Activated CD8-positive, alpha-beta memory T cell treated with anti-CD3 and anti-CD28 coated beads for 4 hours (primary cell): ENCODE measurements at places on chromosomes 4 and X.
A peak's percentile ranks its signal among the peaks of the same experiment; 100 is the strongest.

GRCh38 chr4:125016892-125017299 lies 297.9 kb upstream of the FAT4 start:
- DNase-seq, result no peak

- no peak for DNase-seq
These were observed 189.6 kb downstream of the BCOR start for GRCh38 chrX:39907964-39908661.

- DNase-seq, result no peak
These were observed 180.2 kb downstream of the PALLD start for GRCh38 chr4:168677063-168677462.

GRCh38 chr4:100450449-100450848 lies 67.4 kb downstream of the EMCN start:
- no peak for DNase-seq

DNA sequence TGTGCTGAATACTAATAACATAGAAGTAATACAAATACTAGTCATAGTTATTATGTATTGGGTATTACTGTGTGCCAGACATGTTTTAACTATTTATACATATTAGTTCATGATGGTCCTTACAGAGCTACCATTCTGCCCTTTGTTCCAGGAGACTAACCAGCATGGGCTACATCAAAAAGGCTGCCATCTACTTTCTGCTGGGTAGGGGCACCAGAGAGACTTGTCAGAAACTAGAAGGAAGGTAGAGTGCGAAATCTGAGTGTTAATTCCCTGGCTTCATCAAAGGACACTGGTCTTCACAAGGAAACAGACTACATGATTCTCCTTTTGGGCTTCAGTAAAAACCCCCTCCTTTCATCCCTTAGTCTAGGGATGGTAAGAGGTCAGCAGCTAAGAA lies 347.8 kb downstream of the GBA3 start:
- DNase-seq, result no peak

- no peak for DNase-seq
These were observed 133.3 kb upstream of the PJA1 start for GRCh38 chrX:69298466-69299140.

GRCh38 chr4:145540235-145540634 lies 58.6 kb downstream of the SMAD1 start:
- no peak for DNase-seq

- DNase-seq, result peak; percentile 90
These were observed at the start of gene TCEANC for GRCh38 chrX:13652850-13653693. TSS of gene TCEANC (plus strand) at chrX:13653141. CDS start at chrX:13662509, 9,368 bp downstream.

DNA sequence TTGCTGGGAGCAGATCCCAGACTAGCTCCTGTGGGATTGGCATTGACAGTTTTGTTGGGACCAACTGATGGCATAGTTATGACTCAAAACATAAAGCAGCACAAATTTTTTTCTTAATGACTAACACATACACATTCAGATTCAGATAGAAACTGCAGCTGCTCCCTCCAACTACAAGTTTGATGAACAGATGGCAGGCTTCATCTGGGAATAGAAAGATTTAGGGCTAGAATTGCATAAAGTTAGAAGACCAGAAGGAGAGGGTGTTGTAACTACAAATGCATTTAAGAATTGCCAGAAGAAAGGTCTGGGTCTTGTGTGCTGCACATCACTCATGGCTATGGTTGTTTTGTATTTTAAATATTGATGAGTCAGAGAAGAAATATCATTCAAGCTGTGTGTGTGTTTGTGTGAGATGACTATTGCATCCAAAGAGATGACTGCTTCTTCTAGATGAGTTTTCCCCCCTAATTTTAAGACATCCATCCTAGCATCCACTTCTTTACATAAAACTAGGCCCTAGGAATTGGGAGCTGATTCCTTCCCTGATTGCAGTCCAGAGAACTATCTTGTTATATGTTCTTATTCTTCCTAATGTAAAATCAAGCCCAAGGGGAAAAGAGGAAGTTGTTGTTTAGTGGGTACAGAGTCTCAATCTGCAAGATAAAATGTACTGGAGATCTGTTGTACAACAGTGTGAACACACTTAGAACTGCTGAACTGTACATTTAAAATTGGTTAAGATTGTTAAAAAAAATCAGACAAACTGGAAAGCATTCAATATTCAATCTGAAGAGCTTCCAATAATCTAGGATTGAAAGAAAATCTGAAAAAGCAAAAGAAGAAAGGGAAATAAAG lies 175.1 kb downstream of the PARM1 start:
- no peak for DNase-seq

- DNase-seq, result no peak
These were observed 46.7 kb downstream of the DTHD1 start for GRCh38 chr4:36328130-36328529.

- no peak for DNase-seq
These were observed 1483.9 kb downstream of the ADGRL3 start for GRCh38 chr4:62683799-62684566.

- DNase-seq, result no peak
These were observed 9.7 kb downstream of the SOD3 start for GRCh38 chr4:24805067-24805466.

- no peak for DNase-seq
These were observed 14.3 kb upstream of the TSPAN5 start for GRCh38 chr4:98672583-98673287.
